ENCODE measurements at places on chromosomes 7 and 10.

- no peak for DNase-seq
These were observed 100.9 kb downstream of the LHPP start for GRCh38 chr10:124562425-124563060.

- peak; percentile 73 for DNase-seq
These were observed 1.7 kb upstream of the PAX2 start for GRCh38 chr10:100743626-100744135.

DNA sequence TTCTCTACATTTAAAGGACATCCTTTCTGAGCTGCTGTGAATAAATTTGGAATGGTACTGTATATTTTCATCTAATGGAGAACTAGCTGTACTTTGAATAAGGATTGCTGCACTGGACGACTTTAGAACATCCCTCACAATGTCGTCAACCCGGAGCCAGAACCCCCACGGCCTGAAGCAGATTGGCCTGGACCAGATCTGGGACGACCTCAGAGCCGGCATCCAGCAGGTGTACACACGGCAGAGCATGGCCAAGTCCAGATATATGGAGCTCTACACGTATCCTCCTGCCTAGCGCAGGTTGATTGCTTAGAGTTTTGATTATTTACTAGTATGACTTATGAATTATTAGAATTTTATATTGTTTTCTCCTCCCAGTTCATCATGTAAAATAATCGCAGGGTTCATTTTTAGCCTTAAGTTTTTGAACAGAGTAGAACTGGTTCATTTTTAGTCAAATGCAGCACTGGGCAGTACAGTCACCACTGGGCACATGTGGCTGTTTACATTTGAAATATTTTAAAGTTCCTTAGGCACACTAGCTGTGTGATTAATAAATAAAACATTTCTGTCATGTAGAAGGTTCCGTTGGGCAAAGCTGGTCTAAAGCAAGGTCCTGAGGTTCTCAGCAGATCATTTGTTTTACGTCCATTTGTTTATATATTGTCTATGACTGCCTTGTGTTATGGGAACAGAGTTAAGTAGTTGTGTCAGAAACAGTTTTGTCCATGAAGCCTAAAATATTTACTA is 31.5 kb downstream of the CUL1 start:
- DNase-seq = no peak

DNA sequence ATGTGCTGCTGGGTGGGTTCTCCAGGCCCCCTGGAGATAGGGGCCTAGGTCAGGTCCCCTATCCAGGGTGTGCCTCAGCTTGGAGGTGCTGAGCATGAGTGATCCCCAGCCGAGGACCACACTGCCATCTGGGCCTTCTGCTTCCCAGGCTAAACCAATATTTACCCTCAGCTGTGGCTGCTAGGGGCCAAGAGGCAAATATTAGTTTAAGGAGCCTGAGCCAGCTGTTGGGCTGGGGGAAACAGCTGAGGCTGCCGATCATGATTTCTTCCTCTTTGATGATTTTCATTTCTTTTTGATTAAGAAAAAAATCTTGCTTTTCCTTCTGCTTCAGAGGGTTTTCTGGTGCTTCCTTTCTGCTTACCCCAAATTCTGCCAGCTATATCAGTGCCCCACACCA is 83.4 kb downstream of the NEURL1 start:
- no peak for DNase-seq

GRCh38 chr7:69244701-69245100 is 353.6 kb upstream of the AUTS2 start:
- DNase-seq = no peak

GRCh38 chr10:132401401-132402118 is 4.6 kb downstream of the PWWP2B start:
- no peak for DNase-seq

- no peak for DNase-seq
These were observed 611.9 kb downstream of the PTPRN2 start for GRCh38 chr7:157975401-157976372.

GRCh38 chr7:155189590-155189989 is 108.1 kb upstream of the INSIG1 start:
- DNase-seq = no peak

DNA sequence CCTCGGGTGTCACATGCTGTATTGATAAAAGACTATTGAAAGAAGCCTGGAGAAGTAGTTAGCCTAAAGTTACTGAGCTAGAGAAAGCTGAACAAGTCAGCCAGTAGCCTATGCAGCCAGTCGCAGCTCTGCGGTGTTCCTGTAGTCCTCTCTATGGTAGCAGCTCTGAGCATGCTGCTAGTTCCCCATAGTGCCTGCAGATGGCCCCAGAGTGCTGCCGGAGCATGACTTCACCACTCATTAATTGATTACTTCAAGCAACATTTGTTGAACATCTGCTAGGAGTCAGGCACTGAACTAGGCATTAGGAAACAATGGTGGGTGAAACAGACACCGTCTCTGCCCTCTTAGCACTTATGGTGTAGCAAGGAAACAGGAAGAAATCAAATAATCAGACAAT is 422.7 kb downstream of the SORCS3 start:
- DNase-seq = peak; percentile 25

DNA sequence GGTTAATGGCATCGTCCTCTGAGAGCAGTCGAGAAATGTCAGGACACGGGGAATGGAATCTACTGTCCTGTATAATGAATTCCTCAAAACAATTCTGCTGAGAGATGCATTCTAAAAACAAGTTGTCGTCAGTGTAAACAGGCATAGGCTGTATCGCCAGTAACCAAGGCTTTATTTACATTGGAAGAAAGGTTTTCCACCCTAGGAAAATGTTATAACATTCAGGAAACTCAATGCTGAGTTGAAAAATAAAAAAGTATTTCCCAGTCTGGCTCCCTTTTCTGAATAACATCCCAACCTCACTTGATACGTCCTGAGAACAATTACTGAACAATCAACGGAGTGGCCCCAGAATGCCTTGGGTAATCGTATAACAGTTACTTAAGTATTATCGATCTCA is 79.6 kb upstream of the UCN3 start:
- no peak for DNase-seq

- DNase-seq = no peak
These were observed at the start of gene AMPH for GRCh38 chr7:38630720-38631673. Gene AMPH, minus strand, starts transcription at chr7:38631373. Its CDS starts 22 bp downstream, at chr7:38631351.

GRCh38 chr10:75772153-75772887 is 340.9 kb downstream of the LRMDA start:
- DNase-seq = peak; percentile 53

- no peak for DNase-seq
These were observed 146.6 kb upstream of the RNF32 start for GRCh38 chr7:156493942-156494341.

- DNase-seq = no peak
These were observed 7.0 kb downstream of the AQP1 start for GRCh38 chr7:30918676-30919075.

DNA sequence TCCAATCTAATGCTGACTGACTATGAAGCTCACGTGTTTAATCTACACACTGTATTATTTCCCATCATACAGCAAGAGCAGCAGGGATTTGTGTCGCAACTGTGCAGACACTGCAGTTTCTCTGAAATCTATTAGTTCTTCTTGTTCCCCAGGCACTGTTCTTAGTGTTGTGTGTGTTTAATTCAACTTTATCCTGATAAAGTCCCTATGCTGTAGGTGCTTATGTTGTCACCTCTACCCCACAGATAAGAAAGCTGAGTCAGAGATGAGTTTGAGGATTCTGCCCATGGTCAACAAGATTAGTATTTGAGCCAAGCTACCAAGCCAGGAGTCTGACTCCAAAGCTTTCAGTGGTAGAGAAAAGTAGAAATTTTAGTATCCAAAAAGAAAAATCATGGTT is 22.5 kb upstream of the EPHB6 start:
- DNase-seq = peak; percentile 65

DNA sequence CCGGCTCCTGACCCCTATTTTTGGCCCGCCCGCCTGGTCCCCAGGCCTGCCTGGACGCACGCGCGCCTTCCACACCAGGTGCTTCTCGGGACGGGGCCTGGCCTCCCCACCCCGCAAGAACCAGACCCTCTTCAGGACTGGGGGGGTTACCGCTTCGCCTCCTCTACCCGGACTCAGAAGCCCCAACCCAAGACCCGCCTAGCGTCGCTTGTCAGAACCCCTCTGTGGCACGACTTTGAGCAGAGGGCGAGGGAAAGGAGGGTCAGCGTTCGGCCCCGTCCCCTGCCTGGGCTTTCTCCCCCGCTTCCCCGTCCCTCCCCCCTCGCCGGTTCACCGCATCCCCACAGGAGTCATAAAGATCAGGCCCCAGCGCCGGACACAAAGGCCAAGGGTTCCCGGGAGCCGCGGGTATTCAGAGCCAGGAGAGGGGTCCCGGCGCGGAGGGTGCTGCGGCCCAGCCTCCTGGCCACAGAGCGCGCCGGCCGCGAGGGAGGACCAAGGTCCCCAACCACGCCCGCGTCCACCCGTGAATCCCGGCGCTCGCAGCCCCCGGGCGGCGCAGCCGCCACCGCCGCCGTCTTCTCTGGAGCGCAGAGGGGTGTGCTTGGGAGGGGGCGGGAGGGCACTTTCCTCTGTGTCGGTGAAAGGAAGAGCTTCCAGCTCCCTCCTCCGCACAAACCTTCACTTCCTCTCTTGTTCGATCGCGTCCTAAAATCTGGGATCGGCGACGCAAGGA is 351.9 kb downstream of the DNAJB6 start:
- DNase-seq = no peak

DNA sequence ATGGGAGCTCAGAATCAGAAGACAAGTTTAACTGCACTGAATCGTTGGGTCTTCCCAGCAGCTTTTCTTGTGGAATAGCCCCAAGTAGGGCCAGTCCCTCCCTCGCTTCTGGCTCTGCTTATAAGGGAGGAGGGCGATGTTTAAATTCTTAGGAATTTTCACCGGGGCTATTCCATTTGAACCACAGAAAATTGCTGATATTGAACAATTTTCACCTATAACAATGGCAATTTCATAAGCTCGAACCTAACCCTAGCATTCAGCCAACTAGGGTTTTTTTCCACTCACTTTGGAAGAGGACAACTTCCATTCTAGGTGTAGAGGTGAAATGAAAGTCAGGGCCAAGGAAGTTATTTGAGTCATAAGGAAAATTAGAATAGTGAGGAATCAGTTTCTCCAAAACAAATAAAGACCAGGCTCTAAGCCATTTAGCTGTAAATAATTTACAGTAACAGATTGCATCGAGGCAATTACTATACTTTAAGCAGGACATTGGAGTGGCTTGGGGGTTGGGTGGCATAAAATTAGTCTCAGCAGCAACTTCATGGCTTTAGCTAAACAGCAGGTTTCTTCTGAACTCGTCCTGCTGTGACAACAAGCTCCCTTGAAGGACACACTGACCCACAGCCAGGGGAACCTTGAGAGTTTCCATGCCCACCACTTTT is 1.5 kb upstream of the ATP6V0A4 start:
- no peak for DNase-seq

DNA sequence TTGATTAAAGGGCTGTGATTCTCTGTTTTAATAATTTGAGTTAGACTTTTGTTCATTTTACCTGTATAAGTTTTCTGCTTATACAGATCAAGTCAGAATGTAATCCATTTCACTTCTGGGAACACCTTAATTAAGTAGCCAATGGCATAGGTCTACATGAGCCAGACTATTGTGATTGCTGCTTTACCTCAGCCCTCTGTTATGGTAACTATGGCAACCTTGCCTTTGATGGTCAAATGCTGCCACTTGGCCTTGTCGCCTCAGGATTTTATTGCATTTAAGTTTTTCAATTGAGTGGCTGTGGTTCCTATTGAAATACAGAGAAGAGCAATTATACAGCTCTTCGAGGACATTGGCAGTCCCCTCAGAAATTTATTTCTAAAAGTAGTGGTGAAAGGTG is 64.3 kb upstream of the TMEM106B start:
- DNase-seq = no peak

- DNase-seq = peak; percentile 32
These were observed 927 bp upstream of the ALOX5 start for GRCh38 chr10:45373003-45373575.

DNA sequence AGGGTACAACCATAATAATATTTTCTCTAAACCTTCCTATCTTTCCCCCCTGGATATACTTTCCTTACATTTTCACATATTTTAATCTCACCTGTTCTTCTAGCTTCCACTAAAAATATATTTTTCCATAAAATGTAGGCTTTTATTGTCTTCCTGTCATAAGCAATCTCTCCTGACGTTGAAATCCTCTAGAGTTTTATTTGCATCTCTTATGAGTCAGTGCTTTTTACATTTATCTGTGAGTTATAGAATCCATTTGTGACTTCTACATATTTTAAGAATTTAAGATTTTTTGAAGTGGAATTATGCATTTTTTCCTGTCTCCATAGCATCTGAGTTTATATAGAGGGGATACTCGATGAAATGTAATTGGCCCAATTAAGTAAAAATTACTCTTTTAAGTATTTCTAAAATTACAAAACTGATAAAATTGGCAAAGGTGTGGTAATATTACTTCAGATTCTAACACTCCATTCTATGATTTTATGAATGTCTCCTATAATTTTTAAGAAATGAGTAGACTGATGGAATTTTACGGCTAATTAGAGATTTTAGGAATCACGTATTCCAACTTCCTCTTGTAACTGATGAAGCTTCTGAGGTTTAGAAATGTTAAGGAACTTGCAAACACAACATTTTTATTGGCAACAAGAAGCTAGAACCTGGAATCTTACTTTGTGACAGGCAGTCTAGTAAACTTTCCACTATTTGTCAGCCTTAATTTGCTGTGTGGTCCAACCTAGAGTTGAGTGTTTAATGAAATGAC is 422.9 kb upstream of the SEMA3A start:
- DNase-seq = no peak

DNA sequence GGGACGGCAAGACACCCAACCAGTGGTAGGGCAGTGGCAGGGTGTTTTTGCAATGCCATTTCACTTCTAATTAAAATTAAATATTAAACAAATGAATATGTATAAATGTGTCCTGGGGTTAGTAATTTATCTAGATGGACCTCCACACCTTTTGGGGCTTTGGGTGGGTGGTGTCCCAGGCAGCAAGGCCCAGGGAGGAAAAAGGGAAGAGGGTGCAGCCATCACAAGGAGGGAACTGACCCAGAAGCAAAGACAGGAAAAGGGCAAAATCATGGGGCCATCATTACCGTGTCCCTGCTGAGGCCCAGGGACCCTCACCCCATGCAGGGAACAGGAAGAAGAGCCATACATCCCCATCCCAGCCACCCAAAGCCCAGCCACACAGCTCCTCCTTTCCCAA is 204.6 kb downstream of the GRID1 start:
- no peak for DNase-seq

DNA sequence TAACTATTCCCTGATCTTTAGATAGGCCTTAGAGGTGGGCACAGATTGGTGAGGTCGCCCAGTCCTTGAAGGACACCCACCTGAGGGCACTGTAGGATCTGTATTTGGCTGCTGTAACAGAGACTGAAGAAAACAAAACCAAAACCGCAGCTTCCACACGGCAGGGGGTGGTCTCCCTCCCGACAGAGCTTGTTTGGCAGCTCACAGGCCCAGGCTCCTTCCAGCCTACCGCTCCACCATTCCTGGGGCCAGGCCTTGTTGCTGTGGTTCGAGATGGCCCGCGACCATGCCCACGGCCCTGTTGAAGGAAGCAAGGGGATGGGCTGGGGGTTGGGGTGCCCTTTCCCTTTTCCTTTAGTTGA is 30.4 kb downstream of the ZNF783 start:
- DNase-seq = no peak

All from hematopoietic multipotent progenitor cell treated with erythropoietin and hydrocortisone succinate and interleukin-3 and kit ligand, for 8 days (in vitro differentiated cells).